ENCODE measurements at places on chromosomes 4 and X.

DNA sequence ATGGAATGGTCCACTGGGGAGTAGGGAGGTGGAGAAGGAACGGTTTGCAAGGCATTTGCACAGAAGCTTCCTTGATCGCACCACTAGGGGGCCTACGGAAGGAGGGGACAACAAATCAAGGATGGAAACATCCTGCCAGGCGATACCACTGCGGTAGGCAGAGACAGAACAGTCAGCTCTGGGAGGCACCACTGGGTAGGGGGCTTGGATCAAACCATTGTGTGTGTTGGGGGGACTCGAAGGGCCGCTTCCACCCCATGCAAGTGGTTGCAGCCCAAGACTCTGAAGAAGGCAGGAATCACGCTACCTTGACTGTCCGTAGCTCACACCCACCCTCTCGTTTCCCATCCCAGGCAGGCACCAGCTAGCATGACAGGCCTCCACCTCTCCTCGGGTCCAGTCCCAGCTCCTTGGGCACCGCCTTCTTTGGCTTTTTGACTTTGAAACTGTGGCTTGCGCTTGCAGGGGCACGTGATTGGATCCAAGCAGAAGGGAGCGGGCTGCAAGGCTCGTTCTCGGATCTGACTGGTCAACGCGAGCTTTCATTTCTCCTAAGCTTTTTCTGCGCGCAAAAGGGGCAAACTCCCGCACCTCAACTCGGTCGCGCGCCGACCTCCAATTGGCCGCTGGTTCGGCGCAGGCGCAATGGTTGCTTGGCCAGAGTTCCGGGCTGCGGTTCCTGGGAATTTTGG, 28.4 kb downstream of the GAGE1 start:
- no peak for DNase-seq

- no peak for DNase-seq
Observed at GRCh38 chr4:8699479-8700145, 107.0 kb downstream of the CPZ start.

GRCh38 chr4:138816875-138817274, 198.7 kb upstream of the NOCT start:
- no peak for DNase-seq

GRCh38 chr4:11529625-11530201, 101.0 kb upstream of the HS3ST1 start:
- no peak for DNase-seq

GRCh38 chr4:172945611-172946010, 223.0 kb upstream of the GALNT7 start:
- no peak for DNase-seq

- no peak for DNase-seq
Observed at GRCh38 chr4:172142281-172142741, 329.1 kb downstream of the GALNTL6 start.

DNA sequence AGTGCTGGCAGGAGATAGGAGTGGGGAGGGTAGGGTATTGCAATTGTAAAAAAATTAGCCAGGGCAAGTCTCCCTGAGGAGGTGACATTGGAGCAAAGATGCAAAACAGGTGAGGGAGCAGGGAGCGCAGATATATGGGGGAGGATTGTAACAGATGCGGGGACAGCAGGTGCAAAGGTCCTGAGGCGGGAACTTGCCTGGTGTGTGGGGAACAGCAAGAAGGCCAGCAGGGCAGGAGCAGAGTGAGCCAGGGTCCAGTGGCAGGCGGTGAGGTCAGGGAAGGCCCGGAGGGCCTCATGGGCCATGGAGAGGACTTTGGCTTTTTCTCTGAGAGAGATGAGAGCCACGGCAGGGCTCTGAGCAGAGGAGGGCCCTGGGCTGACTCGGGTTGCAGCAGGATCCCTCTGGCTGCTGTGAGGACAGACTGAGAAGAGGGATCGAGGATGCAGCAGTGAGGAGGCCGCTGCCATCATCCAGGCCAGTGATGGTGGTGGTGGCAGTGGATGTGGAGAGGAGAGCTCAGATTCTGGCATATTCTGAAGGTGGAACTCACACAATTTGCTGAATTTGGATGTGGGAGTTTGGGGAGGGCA, 6.2 kb downstream of the PORCN start:
- DNase-seq, result no peak

DNA sequence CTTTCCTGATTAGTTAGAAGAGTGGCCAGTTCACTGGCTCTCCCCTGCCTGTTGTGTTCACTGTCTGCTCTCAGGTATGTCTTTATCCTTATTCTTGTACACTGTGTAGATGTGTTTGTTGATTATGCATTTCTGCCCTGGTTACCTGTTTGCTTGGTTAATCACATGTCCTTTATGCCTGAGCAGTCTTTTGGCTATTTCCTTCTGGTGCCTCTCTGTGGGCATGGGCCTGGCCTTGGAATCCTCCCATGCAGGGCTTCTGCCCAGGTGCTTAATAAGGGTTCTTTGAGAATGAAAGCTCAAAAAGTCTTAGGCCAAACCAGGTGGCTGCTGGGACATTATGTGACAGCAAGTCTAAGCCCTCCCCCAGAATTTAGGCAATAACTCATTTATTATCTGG, 26.5 kb downstream of the OTUD6A start:
- DNase-seq, result no peak

- DNase-seq, result no peak
Observed at GRCh38 chrX:50402886-50403285, 67.7 kb downstream of the DGKK start.

DNA sequence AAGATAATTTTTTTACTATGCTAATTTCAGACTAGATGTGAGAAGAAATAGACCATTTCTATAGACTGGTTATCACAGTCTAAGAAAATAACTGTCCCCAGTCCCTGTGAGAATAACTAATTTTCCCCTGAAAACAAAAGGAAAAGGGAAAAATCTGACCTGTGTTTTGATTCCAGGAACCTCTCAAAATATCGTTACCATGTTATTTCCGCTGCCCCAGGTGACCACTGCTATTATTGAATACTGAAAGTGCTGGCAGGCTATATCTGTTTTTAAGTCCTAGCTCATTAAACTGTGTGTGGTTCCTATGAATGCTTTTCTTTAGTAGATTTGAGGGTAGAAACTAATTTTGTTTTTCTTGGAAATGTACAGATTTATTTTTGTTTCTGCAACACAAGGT, 83.6 kb downstream of the GAB1 start:
- no peak for DNase-seq

GRCh38 chr4:67134616-67135015, 410.7 kb downstream of the CENPC start:
- DNase-seq, result no peak

DNA sequence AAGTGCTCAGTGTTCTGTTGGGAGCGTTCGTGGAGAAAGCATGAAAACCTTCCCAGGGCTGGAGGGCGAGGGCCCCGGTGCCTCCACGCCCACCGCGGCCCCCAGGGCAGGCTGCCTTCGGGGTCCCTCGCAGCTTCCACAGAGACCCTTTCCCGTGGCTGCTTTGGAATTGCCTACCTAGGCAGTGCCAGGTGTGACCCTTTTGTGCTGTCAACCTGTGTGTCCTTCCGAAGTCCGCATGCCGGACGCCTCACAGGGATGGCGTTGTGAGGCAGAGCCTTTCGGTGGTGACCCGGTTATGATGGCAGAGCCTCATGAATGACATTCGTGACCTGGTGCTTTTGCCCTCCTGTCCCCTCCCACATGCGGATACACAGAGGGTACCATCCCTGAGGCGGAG, 17.4 kb downstream of the TMEM175 start:
- DNase-seq, result no peak

DNA sequence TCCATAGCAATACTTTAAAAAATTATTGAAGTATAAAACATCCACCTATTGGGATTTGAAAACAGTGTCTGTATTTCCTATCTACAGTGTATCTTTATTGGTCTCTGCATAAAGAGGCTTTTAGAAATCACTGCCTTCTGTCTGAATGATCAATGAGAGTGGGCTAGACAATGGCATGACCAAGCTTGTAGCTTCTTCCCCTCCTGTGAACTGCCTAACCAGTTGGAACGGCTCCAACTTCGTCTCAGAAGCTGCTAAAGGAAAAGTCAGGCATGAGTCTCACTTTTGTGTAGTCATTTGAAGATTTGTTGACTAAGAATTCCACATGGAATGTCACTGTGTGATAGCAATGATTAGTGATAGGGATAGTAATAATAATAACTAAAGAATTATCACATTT, 64.2 kb downstream of the INTS12 start:
- DNase-seq, result no peak

DNA sequence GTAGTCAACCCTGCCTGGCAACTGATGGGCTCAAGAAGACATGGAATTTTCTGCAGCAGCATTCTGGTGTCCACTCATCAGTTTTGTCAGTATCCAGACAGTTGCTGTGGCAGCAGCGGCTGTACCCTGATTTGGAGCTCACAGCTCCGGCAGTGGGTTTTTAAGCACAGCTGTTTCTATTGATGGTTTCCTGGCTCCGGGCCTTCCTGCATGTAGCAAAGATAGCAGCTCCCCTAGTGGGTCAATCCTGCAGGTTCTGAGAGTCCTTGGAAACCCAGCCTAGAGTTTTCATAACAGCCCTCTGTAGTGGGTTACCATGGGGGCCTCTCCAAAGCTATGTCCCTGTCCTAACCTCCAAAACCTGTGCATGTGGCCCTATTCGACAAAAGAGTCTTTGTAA, 84.0 kb upstream of the ATP6AP2 start:
- peak; percentile 7 for DNase-seq

DNA sequence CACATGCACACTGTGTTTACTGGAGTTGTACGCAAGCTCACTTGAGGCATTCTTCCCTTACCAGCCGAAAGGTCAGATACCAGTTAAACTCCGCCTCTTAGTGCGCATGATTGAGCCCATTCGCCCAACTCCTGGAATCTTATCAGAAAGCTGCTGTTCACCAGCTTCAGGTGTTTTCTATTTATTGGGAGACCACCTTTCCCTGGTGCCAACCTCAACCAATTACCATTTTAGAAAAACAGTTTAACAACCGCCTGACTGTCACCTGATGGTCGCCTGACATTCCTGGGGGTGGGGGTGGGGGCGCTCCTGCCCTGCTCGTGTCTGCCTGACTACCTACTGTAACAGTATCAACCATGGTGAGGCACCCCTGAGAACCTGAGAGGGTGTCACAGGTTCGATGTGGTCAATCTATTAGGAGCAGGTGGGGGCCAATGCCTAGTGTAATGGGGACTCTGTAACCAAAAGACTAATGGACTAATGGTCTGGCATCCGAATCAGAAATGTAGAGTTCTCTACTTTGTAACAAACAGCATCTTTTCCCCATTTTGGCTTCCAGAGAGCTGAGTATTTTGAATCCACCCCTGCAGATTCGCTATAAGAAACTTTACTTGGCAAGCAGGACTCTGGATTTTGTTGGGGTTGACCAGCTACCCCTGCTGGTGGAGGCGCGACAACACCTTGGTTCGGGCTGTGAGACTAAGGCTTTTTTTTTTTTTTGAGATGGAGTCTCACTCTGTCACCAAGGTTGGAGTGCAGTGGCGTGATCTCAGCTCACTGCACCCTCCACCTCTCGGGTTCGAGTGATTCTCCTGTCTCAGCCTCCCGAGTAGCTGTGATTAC, 58.2 kb upstream of the ZNF157 start:
- no peak for DNase-seq

GRCh38 chr4:51831133-51831532, 11.8 kb upstream of the DCUN1D4 start:
- DNase-seq, result peak; percentile 42

- no peak for DNase-seq
Observed at GRCh38 chrX:44088510-44089144, 115.4 kb upstream of the NDP start.

GRCh38 chr4:12635629-12636028, 848.5 kb downstream of the RAB28 start:
- no peak for DNase-seq

DNA sequence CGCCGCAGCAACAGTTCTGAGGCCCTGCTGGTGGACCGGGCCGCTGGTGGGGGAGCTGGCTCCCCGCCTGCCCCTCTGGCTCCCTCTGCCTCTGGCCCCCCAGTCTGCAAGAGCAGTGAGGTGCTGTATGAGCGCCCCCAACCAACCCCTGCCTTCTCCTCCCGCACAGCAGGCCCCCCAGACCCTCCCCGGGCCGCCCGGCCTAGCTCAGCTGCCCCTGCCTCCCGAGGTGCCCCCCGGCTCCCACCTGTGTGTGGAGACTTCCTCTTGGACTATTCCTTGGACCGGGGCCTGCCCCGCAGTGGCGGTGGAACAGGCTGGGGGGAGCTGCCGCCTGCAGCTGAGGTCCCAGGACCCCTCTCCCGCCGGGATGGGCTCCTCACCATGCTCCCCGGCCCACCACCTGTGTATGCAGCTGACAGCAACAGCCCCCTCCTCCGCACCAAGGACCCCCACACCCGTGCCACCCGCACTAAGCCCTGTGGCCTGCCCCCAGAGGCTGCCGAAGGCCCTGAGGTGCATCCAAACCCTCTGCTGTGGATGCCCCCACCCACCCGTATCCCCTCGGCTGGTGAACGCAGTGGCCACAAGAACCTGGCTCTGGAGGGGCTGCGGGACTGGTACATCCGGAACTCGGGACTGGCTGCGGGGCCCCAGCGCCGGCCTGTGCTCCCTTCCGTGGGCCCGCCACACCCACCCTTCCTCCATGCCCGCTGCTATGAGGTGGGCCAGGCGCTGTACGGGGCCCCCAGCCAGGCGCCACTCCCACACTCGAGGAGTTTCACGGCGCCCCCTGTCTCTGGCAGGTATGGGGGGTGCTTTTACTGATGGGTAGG, 6.3 kb downstream of the PRAF2 start:
- DNase-seq, result no peak

GRCh38 chr4:175639346-175639745, 172.7 kb downstream of the GPM6A start:
- no peak for DNase-seq

DNA sequence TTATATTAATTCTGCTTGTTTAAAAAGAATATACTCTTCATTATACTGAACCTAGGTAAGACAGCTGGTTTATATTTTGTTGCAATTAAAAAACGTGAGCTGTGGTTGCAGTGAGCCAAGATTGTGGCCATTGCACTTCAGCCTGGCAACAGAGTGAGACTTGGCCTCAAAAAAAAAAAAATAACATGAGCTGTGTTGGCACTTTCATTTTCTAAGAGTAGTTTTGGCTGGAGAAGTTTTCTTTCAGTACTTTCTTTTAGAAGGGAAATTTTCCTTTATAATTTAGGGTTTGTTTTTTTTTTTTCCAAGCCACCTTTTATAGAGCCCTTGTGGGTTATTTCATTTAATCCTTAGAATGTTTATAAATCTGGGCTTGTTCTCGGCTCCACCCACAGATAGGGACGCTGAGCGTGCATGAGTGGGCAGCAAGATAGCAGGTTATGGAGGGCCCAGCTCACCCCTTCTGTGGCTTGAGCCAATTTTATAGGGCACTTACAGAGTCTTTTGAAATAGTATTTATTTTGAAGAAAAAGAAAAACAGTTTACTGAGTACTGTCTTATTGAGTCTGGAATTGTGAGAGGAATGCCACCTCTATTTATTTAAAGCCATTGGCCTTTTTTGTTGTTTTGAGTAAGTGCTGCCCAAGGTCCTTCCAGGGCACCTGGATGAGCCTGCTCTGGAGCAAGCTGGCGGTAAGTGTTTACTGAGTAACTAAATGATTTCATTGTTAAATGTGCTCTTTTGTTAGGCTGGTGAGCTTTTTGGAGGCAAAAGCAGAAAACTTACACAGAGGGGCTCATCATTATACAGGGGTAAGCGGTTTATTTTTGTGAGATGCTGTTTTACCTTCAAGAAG, 60.9 kb downstream of the HTT start:
- DNase-seq, result no peak
